ENCODE measurements at places on chromosomes 5 and 9. TPM values are rescaled to one million over a fixed set of nuclear protein-coding genes. Genes with fewer than 3 reads are reported as not detected.

The ACTBL2 gene
- total RNA-seq: 1.5 TPM

DNA sequence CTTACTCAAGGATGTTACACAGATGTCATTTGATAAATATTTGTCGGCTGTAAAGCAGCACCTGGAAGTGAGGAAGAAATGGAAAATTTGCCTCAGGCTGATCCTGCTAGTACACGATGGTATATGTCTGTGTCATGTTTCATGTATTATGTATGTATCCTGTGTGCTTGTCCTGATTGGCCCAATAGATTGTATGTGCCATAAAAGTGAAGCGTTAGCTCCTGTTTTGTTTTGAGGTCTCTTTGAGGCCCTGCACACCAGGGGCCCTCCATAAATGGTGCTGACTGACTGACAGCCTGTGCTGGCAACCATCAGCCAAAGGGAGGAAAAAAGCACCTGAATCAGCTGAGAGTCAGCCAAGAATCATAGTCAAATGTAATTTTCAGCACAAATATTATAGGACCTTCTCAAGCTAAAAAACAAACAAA is 11.8 kb upstream of the LNPEP start:
- no peak for DNase-seq

DNA sequence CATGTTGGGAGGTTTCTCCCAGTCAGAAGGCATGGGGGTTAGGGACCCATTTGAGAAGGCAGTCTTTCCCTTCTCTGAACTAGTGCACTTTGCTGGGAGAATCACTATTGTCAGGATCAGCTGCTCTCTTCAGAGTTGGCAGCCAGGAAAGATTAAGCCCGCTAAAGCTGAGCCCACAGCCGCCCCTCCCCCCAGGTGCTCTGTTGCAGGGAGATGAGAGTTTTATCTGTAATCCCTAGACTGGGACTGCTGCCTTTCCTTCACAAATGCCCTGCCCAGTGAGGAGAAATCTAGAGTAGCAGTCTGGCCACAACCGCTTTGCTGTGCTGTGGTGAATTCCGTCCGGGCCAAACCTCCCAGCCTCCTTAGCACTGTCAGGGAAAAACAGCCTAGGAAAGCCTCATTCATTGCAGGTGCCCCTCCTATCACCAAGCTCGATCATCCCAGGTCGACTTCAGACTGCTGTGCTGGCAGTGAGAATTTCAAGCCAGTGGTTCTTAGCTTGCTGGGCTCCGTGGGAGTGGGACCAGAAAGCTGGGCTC is 69.8 kb downstream of the CNTLN start:
- no peak for DNase-seq

The ANGPTL2 gene
- total RNA-seq: not detected

DNA sequence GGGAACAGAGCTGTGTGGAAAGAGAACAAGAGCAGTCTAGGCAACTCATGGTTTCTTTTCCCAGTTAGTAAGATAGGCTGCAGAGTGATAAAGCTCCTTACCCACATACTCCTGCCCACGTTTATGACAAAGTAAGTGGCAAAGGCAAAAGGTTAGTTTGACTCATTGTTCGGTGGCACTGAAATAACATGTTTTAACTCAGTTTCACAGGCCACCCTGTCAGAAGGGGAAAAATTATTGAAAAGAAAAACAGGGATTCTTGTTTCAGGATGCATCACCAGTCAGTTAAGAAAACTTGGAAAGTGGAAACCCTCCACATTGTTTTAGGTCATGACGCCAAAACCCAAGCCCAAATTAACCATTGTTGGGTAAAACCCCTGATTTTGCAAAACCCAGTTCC is 22.3 kb upstream of the DAB2 start:
- no peak for DNase-seq

DNA sequence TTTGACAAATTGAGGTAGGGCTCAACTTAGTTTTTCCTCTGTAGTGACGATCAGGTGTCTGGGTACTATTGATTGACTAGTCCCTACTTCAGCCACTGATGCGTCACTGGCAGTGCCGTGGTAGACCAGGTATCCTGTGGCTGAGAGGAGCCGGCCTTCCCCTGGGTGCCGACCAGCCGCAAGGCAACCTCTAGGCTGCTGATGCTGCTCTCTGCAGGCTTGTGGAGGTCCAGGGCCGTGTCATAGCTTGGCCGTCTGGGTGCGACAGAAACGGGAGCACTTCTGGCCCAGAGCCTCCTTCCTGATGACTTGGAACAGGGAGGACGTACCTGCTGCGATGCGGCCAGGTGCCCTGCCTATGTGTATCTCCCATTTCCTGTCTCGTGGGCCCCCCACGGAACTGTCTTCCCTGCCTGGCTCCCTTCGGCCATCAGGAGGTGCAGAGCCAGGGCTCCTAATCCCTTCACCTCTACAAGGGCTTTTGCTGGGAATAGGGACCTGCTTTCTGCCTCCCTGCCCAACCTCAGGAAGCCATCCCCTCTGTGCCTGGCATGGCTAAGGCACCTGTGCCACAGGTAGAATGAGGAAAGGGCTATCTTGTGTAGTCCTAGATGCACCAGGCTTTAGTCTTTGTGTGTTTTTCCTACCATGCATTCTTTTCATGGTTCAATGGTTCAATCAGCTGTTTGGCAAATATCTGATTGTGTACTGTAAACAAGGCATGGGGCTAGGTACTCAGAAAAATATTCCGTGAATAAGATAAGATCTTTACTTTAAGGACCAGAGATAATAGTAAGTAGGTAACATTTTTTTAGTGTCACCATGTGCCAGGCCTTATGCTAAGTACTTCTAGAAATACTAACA is 44.6 kb downstream of the MVB12B start:
- DNase-seq: no peak

The RAD50 gene
- total RNA-seq: 42.2 TPM

The SHROOM1 gene
- 23.3 TPM for total RNA-seq

DNA sequence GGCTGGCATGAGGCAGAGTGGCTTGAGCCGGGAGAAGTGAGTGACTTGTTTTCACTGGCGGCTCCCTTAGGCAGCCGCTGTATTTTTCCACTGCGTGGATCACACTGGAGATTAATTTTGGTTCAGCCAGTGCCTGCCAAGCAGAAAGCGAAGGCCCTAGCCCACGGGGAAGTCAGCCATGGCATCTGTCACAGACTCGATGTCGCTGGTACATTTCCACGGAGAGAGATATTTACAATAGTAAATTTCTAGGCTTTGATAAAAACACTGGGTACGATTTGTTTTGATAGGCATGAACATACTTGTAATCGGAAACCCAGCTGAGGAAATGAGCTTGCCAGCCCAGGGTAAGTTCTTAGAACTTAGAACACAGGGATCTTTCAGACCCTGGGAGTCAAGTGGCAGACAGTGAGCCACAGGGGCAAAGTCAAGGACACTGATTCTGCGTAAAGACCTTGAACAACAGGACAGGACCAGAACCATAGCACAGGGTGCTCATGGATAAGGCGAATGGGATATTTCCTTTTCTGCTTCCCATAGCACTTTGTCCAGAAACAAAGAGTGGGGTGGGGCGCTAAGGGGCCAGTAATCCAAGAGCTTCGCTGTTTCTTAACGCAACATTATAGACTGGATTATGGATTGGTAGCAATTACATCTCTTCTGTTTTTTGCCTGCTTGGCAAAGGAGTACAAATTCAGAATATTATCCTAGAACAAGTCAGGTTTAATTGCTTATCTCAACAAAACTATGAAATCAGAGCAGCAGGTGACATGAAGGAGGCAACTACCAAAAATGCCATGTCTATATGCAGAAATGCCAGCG is 4.5 kb downstream of the DUSP1 start:
- DNase-seq: no peak

DNA sequence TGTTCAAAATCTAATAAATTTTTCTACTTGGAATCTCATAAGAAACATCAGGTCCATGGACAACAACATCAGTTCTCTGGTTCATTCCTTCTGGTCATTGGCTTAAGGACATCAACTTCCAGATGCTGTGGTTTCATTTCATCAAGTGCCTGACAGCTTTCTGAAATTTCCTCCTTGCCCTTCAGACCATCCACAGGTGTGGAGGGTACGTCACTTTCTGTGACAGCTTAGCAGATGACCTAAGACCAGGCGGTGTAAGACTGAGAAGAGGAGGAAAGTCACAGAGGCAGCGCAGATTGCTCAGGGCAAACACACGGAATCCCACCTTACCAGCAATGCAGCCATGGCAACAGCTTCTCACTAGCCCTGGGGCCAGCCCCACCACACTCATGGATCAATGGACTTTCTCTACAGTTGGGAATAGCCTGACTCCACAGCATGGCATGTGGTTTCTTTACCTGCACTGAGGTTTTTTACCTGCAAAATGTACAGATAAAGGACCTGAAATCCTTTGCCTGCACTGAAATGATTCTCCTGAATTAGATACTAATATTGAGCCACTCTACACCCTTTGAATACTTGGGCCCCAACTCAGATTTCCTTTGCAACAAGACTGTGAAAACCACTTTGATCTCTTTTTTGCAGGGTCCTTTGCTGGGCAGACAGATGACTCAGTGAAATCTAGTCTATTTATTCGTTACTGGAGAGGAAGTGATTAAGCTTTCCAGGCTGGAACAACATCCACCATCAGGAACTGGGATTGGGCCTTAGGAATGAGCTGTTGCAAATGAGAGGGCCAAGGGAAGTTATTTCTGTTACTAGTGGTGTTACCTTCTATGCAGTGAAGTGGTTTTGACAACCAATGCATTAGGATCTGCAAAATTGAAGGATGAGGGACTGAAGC is 26.9 kb downstream of the TICAM2 start:
- DNase-seq: no peak

DNA sequence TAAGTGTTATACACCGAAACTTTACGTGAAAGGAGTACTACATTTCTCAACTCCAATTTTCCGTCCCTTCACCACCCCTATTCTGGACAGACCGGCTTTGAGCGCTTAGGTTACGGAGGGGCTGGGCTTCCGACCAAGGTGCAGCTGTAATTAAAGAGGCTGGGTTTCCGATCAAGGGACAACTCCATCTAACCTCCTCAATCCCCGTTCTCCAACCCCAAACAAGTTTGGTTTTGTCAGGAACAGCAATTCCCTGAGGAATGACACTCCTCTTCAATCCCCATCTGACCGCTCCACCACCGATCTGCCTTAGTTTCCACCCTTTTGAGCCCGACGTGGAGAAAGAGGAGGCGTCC is 577 bp downstream of the TUT7 start:
- DNase-seq: peak; percentile 66

GRCh38 chr5:174459071-174459702 is 265.2 kb upstream of the MSX2 start:
- no peak for DNase-seq

DNA sequence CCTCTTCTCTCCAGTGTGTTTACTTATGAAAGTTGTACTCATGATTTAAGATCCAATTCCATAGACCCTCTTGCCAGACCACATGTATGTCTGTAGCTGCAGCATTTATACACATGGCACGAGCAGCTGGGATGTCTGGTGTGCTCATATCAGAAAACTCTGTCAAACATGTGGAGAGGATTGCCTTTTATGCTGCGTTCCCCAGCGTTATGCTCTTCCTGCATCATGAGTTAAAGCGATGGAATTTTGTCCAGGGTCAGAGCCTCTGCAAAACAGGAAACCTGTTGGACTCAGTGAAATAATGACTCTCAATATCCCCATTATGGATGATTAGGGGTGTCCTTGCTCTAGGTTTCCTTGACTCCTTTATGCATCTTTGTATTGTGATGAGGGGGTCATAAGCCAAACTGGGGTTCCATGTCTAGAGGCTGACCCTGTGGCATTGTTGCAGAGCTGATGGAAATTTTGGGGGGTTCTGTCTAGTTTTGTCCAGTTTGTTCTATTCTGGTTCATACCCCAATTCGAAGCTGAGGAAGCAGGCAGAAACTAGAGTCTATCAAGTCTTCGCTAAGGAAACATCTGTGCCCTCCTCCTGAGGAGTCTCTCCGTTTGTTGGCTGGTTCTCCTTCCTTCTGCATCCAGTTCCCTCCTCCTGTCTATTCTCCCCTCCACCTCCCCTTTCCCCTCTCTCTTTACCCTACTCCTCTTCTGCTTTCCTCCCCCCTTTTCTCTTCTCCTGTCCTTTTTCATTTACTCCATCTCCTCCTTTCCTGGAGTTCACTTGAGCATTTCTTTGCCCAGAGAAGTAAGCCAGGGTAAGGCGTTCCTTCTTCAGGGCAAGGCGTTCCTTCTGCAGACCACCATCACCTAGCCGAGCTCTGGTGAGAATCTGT is 252.8 kb downstream of the MAST4 start:
- no peak for DNase-seq

The SLC25A48 gene
- total RNA-seq: not detected

- no peak for DNase-seq
Measured at GRCh38 chr9:117080765-117081390, 334.0 kb downstream of the ASTN2 start.

DNA sequence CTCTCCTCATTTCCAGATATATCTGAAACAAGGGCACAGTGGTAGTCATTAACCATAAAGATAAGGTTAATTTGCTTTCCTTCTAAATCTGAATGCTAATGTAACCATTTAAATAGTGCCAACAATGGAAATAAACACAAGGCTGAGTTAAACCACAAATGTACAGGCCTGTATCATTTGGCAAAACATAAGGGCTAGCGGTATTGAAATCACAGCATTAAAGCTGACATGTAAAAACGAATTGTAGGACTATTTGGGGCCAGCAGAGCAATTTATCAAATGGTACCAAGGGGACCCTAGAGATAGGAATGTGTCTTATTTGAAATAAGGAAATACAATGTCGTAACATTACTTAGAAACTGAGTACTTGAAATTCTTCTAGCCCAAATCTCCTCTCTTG is 247.5 kb upstream of the RPS23 start:
- no peak for DNase-seq

- DNase-seq: no peak
Measured at GRCh38 chr9:130893341-130894101, 3.1 kb downstream of the QRFP start.

DNA sequence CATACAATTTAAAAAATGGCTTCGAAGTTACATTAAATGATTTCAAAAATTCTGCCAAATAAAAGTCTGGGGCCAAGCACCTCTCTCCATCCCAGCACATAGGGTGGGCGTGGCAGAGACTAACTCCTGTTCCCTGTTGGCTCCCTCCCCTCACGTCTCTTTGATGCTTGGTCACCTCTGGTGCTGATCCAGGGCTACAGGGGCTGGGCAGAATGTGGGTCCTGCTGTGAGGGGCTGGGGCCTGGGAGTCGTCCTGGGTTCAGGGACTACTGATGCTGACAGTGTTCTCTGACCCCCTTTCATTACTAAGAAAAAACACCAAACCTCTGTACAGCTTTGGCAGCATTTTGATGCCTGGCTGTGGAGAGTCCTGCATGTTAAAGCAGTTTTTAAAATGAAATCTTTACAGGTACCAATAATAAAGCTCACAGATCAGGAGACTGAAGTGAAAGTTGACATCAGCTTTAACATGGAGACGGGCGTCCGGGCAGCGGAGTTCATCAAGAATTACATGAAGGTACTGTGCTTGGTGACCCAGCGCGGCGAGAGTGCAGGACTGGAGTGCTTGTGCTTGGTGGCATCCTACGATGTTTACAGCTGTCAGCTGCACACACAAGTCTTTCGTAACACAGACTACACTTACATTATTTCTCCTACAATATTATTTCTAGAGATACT is 29.0 kb downstream of the TENT4A start:
- DNase-seq: no peak

GRCh38 chr5:51452562-51452961 is 69.3 kb downstream of the ISL1 start:
- DNase-seq: no peak

The ADGRV1 gene
- 1.0 TPM for total RNA-seq

- no peak for DNase-seq
Measured at GRCh38 chr5:31047007-31047406, 146.5 kb upstream of the CDH6 start.

The SH3TC2 gene
- 38.8 TPM for total RNA-seq

- DNase-seq: no peak
Measured at GRCh38 chr5:139021346-139021745, 146.2 kb upstream of the LRRTM2 start.

GRCh38 chr5:132224716-132225115 is 2.9 kb downstream of the P4HA2 start:
- DNase-seq: no peak

The TIMD4 gene
- not detected for total RNA-seq

The TLX3 gene
- not detected for total RNA-seq

Data from PC-9 (cell line).